Retina (tissue), 1 donor: ENCODE measurements at places on chromosomes 5 and 9.

GRCh38 chr5:170597109-170597751 lies 93.4 kb downstream of the KCNIP1 start:
- no peak for DNase-seq

DNA sequence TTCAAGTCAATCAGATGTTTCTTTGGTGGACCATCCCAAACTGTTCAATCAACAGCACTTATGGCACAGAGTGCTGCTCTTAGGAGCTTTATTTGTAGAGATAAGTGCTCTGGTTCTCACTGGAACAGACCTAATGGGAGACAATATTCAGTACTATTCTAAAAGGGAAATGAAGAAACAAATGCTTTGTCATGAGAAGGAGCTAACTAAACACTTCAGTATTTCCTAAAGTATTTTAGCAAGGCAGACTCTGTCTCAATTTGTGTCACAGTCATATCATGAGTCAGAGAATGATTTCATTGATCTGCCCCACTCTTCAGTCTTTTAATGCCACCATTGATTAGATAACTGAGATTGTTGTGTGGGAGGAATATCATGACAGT lies 175.3 kb downstream of the SLF1 start:
- DNase-seq, result no peak

DNA sequence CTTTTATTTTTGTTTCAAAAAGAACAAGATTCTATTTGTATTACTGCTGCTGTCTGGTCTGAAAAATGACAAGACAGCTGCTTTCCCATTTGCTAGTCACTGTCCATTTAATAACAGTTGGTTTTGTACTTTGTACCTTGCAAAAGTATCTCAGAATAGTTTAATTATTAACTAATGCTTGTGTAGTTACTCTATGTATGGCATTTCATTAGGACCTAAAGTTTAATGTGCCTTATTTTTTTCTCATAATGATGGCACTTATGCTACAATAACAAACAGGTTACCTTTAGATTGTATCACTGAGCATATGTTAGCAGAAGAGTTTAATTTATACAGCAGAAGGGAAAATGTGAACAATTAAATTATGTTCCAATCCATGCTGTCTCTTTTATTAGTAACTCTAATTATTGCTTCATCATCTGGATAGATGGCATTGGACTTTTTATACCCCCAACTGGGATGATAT lies 134.2 kb downstream of the CDH10 start:
- DNase-seq, result no peak

DNA sequence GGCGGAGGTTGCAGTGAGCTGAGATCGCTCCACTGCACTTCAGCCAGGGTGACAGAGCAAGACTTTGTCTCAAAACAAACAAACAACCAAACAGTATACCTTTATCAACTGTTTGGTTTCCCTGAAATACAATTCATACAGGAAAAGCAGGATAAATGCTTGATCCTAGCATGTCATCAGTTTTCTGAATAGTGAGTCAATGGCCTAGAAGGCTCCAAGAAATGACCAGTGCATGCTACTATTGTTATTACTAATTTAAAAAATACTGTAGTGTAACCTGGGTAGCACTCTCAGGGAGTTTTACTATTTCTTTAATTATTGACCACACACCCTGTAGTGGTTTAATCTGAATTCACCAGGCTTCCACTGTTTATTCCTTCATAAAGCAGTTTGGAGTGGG lies 101.0 kb upstream of the PTPN3 start:
- no peak for DNase-seq

DNA sequence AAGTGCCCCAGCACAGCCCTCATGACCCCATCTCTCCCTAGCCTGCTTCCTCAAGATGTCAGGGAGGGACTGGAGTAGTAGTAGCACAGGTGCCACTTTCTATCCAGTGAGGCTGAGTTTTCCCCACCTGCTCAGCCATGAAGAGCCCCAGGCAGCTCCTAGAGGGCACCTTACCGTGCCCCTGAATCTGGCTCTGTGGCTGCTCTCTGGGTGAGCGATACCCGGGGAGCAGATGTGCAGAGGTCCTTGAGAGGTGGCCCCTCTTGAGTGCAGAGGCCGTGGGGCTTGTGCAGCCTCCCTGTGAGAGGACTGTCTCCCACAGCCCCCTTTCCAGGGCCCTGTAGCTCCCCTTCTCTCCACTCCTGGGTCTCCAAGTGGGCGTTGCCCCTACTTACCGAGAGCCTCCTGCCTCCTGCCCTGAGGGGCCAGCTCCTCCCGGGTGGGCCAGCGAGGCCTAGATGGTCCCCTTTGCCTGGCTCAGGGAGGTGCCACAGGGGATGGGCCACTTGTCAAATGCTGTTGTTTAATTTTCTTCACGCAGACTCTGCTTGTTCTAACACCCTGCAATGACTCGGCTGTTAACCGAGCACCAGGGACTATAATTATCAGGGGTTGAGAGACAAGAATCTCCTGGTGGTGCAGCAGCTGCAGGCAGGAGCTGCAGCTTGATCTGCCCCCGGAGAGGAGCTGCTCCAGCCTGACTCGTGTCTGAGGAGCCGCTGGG lies 29.6 kb upstream of the PITX1 start:
- no peak for DNase-seq
